ENCODE measurements at places on chromosomes 11 and 22.

DNA sequence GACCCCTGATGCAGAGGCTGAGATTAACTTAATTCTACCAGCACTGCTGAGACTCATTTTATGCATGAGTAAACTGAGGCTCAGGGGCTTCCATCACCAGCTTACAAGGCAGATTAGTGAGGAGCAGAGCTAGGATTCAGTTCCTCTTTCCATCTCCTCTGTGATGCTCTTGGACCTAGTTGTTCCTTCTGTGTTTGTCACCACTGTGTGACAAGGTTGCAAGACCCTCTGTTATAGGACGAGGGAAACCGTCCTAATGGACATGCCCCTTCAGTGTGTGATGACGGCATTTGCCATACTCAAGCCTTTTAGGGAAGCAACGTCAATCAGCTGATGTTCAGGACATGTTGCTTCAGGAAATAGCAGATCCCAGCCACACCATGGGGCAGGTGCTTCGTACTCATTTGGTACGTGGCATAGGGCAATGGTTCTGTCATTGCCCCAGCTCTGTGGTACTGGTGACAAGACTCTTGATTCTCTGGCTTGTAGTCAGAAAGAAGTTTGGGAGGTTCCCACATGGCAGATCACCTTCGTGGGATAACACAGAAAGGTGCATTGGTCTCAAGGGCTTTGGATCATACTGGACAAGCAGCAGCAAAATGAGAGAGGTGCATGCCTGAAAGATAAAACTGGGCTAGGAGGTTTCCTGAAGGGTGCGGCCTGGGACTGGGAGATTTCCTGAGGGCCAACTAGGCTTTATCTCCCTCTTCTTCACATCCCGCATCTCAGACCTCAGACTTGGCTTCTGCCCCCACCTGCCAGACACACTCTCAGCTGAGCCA lies 23.9 kb upstream of the CD44 start:
- DNase-seq = no peak

DNA sequence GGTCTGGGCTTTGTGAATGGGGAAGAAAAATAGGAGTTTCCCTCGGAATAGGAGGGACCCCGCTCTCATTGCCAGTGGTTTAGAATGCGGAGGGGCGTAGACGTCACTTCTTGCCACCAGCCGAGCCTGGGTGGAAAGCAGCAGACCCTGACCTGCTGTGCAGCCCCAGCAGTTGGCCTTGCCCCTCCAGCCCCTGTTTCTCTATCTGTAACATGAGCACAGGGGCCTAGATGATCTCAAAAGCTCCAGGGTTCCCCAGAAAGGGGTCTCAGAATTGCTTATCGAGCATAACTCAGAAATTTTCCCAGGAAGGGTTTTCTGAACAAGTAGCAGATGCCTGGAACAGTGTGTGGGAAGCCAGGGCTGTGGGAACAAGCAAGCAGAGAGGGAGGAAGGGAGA lies 43.9 kb downstream of the C11orf91 start:
- DNase-seq = no peak

GRCh38 chr11:130890039-130890745 lies 26.1 kb downstream of the SNX19 start:
- DNase-seq = no peak

DNA sequence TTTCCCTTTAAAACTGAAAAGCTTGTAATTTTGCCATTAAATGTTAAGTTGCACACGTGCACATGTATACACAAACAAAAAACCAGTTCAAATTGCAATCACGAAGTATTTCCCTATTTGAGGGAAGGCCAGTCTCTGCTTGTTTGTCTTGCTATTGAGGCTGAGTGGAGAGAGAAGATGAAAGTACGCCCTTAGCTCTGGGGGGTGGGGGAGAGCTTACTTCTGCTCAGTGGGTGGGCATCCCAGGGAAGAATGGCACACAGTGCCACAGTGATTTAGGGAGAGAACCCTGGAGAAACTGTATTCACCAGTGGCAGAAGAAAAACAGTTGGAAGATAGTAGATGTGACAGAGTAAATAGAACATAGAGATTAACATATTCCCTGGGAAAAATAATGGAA lies 8.7 kb downstream of the YAP1 start:
- no peak for DNase-seq

- peak; percentile 89 for DNase-seq
Observed at GRCh38 chr11:103433386-103434072, 324.3 kb downstream of the DYNC2H1 start.

DNA sequence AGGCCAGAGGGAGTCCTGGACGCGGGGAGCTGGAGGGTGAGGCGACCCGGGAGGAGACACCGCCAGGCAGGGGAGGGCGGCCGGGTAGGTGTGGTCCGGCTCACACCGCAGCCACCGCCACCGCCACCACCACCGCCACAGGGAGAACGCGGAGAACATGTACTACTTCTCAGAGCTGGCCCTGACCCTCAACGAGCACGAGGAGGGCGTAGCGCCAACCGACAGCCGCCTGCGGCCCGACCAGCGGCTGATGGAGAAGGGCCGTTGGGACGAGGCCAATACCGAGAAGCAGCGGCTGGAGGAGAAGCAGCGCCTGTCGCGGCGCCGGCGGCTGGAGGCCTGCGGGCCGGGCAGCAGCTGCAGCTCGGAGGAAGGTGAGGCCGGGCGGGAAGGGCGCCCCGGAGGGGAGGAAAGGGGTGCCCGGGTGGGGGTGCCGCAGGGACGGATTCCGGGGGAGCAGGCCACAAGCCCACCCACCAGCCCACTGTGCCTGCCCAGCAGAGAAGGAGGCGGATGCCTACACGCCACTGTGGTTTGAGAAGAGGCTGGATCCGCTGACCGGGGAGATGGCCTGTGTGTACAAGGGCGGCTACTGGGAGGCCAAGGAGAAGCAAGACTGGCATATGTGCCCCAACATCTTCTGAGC lies 62.8 kb downstream of the MORC2 start:
- no peak for DNase-seq

DNA sequence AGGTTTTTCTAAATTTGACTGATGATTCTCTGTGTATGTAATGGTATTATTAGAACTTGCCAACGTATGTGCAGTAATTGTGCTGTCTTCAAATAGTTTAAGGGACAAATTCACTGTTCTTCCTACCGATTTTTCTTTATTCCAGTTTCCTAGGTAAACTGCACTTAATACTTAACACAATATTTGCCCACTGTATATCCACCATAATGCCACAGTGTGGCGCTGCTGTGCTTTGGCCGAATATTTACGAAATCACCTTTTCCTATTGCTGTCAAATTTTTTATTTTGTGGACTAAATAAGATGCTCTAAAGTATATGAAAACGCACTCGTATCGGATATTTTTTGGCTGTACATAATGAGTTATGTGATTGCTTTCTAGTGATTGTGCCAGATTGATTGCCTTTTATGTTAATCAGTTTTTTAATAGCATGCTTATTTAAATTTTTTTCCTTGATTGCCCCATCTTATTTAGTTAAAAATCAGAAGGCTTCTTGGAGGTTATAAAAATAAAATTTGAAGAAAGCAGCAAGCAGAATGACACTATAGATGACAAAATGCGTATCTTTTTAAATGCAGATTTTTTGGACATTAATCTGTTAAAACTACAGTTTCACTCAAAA lies 10.5 kb downstream of the AASDHPPT start:
- DNase-seq = peak; percentile 29

GRCh38 chr22:49100773-49101172 lies 726.9 kb downstream of the BRD1 start:
- DNase-seq = no peak

- no peak for DNase-seq
Observed at GRCh38 chr11:90912631-90913030, 689.8 kb upstream of the CHORDC1 start.

DNA sequence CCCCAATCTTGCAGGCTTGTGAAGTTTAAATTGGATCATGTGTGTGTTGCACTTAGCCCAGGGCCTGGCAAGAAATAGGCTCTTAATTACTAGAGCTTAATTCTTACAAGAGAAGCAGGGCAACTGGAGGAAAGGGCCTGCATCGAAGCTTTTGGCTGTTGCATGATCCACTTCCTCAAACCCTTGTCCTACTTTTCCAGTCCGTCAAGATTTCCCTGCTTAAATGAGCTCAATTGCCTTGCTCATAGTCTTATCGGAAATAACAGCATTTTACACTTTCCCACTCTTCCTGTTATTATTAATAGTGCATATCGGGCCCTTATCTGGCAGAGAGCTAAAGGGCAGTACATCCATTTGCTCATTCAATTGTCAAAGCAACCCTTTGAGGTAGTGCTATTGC lies 18.1 kb downstream of the DTX4 start:
- no peak for DNase-seq

- DNase-seq = no peak
Observed at GRCh38 chr11:126072801-126073594, 10.3 kb upstream of the CDON start.

DNA sequence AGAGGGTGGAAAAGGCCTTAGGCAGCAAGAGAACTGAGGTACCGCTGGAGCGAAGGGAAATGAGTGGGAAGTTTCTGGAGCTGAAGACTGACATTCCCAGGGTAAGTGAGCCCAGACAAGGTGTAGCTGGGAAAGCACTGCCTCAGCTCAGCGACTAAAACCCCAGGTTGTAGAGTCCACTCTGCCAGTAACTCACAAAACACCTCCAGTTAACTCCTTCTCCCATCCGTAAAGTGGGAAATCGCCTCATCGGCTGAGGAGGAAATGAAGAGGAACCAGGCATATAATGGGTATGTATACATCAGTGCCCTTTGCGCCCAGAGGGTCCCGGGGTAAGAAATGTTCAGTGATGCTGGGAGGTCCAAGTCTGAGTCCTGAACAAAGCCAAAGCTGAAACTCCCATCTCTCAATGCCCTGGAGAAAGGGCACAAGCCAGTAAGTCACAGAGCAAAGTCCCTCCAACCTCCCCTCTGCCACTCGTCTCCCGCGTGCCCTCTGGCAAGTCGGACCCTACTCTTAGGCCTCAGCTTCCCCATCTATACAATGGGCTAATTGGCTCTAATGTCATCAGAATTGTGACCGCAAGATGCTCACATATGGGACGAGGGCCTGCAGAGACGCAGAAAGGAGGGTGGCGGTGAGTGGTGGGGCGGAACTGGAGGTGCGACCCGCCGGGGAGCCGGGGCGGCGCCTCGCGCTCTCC lies 588 bp downstream of the VPS37C start:
- DNase-seq = no peak

DNA sequence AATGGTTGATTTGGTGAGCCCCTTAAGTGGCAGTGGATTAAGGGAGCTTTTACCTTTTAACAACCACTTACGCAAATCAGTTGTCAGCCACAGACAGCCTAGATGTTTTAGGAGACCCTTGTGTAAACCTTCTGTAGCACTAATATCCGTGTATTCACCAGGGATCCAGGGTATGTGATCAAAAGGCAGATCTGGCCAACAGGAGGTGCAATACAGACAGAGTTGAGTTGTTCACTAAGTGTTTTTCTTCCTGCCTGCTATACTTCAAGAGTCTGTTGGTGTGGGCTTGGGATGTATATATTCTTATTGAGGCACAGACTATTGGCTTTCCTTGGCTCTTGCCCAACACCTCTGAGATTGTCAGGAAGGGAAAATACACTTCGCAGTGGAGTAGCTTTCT lies 175.1 kb downstream of the FAT3 start:
- no peak for DNase-seq
